ENCODE measurements at places on chromosomes 6 and 20. TPM values are rescaled to one million over a fixed set of nuclear protein-coding genes. Genes with fewer than 3 reads are reported as not detected.

DNA sequence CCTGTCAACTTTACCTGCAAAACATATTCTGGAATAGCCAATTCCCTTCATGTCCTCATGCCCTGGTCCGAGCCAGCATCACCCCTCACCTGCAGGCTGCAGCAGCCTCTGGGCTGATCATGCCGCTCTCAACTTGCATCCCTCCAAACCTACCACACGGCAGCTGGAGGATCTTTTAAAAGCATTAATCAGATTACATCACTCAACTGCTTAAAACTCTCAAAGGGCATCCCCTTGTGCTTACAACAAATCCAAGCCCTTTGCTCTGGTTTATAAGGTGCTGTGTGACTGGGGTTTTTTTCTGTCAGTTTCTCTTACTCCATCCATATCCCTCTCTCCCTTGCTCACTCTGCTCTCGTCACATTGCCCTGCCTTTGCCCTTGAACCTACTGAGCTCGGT is 24.0 kb downstream of the CD40 start:
- no peak for DNase-seq

DNA sequence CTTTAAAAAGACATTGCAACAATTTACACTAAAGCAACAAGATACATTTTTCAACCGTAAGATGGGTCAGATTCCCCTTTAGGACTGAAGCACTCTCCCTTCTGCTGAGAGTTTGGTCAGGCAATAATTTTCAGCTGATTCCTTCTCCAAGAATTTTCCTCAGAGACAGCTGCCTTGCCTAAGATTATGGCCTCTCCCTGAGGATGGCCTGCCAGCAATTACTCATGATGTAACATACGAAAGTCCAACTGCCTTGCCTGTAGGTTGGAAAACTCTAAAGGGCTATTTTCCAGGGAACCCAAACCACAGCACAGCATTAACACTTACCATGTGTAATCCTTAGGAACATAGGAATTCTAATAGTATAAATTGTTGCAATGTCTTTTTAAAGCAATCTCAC is 229.1 kb upstream of the FLRT3 start:
- DNase-seq, result no peak

DNA sequence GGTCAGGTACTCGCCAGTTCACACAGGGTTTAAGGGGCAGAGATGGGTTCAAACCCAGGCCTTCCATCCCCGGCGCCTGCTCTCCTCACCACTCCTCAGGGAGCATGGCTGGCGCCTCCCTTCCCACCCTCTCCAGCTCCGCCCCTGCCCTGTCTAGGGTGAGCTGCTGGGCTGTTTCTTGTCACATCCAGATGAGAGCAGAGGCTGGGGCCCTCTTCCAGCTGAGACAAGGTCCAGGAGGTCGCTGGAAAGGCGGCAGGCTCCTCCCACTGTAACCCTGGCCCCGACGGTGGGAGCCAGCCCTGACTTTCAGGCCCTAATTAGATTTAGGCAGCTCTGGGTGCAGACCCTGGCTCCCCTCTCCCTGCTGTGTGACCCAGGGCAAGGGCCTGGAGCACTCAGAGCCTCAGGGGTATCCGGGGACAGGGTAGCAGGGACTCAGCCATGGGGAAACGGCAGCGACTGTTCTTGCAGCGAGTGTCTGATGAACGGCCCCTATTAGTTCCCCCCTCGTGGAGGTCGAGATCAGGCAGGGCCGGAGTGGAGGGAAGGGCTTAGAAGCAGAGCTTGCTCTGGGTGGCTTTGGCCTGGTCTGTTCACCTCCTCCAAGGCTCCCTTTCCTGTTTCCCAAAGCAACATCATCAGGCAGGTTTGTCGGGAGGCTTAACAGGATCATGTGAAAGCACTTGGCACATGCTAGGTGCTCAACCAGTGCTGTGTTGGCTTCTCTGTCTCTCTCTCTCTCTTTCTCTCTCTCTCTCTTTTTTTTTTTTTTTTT is 33.4 kb downstream of the SNAI1 start:
- no peak for DNase-seq

GRCh38 chr6:71383476-71383875 is 94.9 kb downstream of the OGFRL1 start:
- DNase-seq, result no peak

- DNase-seq, result no peak
These were observed 32.7 kb upstream of the MRPS10 start for GRCh38 chr6:42250274-42250931.

ULBP1 gene
- total RNA-seq, result 2.8 TPM

PXDC1 gene
- total RNA-seq, result 0.36 TPM

RIPPLY2 gene
- total RNA-seq, result not detected
